ENCODE measurements at places on chromosomes 1 and 21.
A peak's percentile ranks its signal among the peaks of the same experiment; 100 is the strongest.

- DNase-seq, result peak; percentile 68
These were observed 54.1 kb upstream of the SAMD11 start for GRCh38 chr1:869499-870244.

- no peak for DNase-seq
These were observed 33.3 kb upstream of the PGBD5 start for GRCh38 chr1:230459465-230459864.

GRCh38 chr1:178973652-178974101 is 52.0 kb upstream of the FAM20B start:
- DNase-seq, result no peak

DNA sequence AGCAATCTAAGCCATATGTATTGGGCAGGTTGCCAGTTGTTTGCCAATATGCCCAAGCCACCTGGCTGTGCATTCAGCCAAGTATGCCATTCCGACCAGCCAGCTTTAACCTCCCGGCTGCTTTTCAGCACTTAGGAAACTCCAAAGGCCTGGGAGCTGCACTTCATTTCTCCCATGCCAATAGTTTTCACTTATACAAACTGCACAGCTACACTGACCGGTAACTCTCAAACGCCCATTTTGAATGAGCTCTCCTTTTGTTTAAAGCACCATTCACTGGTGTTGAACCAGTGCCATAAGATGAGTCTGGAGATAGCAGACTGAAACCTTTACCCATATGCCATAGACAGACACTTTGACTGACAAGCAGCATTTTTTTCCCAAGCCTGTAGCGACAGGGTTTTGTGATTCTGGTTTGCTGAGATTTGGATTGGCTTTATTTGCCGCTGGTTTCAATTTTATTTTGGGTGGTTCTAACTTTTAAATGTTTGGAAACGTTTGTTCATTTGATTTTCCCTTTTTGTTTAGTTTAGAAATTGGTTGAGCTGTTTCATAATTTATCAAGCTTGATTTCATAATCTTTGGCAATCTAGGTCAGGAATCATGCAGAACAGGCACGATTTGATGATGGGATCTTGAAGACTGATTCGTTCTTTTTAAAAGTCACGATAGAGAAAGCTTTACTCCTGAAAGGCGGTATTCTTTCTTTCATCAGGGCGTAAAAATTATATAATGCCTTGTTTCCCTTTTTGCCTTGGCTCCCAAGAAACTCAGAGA is 144.6 kb downstream of the NFIA start:
- no peak for DNase-seq

- DNase-seq, result no peak
These were observed 63.4 kb upstream of the NEK2 start for GRCh38 chr1:211738691-211739301.

DNA sequence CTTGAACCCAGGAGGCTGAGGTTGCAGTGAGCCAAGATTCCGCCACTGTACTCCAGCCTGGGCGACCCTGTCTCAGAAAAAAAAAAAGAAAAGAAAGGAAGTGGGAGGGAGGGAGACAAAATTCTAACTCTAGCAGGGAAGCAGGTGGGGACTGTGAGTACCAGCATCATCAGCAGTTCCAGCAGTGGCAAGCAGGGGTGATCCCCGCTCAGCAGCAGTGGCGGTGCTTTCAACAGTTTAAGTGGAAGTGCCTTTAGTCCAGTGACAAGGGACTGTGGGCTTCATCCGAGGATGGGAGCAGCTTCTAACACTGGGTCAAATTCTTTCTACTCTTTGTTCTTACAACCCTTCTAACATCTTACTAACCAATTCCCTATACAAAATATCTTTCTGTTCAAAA is 858.1 kb upstream of the ADAMTS5 start:
- no peak for DNase-seq

DNA sequence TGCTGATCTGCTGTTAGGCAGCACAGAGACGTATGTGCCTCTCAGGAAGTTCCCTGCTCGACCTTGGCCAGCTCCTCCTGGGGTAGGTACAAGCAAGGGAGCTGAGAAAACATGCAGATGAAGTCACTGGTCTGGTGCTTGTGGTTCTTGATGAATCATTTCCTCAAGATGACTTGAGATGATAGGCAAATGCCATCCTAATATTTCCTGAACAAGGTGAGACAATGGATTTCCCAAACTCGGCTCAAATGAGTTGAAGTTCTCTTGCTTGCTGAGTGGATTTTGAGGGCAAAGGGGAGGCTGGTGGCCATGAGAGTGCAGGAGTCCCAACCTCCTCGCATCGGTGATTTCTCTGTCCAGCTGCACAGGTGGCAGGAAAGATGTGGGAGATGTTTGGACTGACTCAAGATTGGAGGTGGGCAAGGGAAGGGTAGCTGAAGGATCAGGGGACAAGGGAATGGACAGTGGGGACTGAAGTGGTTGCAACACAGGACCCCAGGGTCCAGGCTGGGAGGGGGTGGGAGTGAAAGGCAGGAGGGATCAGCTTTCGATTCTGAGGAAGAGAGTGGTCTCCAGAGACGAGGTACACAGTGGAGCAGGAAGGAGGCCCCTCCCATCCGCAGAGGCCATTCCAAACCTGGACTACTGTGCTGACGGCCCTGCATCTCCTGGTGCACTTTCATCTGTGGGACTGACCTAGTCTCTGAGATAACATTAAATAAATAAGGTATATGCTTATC is 63.9 kb downstream of the CAPN2 start:
- DNase-seq, result peak; percentile 9

DNA sequence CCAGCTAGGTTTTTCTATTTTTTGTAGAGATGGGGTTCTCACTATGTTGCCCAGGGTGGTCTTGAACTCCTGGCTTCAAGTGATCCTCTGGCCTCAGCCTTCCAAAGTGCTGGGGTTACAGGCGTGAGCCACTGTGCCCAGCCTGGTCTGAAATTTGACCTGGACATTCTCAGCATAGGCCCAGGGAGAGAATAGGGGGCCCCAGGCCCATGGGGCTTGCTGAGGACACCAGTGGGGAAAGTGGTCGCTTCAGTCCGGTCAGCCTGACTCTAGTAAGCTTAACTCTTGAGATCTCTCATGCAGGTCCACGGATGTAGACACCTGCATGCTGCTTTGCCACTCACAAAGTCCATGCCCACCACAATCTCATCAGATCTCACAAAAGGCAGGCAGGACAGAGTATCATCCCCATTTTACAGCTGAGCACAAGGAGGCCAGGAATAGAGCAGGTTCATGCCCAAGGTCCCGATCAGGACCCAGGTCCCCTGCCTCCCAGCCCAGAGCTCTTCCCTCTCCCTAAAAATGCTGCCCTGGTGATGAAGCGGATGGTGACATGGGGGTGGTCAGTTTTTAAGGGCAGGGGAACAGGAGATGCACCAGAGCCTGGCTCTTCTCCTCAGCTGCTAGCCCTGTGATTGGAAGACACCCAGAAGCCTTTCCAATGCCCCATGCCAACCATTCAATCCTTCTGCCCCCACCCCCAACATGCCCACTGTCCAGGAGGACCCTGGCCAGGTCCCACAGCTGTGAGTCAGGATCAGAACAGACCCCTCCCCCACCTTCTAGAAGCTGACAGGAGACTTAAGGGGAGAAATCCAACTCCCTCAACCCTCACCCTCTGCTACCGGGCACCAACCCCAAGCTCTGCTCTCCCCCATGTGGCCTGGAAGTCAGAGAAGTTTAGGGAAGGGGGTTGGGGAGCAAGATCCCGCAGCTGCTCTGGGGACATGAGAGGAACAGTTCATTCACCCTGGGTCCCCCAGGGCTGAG is 1.8 kb downstream of the FHL3 start:
- DNase-seq, result no peak

- no peak for DNase-seq
These were observed 25.7 kb upstream of the NBL1 start for GRCh38 chr1:19618428-19618827.

GRCh38 chr1:113438505-113439276 is 48.4 kb downstream of the MAGI3 start:
- DNase-seq, result no peak

DNA sequence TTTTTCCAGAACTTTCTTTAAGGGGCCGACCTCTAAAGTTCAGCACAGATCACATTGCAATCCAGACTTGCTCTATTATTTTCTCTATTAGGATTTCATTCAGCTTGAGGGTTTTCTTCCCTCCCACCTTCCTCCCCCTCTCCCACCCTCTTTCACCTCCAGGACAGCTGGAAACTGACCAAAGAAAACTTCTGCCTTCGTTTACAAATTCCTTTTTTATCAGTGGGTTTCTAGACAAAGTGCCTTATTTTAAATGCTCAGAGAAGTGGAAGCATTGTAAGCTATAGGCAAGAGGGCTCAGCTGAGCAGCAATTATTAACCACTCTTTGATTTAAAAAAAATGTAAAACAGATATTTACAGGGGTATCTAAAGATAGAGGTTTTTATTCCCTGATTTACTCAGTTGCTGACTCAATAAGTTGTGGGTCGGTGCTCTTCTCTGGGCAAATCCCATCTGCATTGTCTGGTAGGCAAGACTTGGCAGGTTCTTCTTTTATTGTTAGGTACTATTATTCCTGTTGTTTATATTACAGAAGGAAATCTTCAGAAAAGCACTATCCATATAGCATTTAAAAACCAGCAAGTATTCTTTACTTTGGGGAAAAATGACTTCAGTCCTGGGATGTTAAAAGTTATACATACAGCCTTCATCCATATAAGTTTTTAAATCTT is 277.0 kb upstream of the C1orf105 start:
- DNase-seq, result no peak

DNA sequence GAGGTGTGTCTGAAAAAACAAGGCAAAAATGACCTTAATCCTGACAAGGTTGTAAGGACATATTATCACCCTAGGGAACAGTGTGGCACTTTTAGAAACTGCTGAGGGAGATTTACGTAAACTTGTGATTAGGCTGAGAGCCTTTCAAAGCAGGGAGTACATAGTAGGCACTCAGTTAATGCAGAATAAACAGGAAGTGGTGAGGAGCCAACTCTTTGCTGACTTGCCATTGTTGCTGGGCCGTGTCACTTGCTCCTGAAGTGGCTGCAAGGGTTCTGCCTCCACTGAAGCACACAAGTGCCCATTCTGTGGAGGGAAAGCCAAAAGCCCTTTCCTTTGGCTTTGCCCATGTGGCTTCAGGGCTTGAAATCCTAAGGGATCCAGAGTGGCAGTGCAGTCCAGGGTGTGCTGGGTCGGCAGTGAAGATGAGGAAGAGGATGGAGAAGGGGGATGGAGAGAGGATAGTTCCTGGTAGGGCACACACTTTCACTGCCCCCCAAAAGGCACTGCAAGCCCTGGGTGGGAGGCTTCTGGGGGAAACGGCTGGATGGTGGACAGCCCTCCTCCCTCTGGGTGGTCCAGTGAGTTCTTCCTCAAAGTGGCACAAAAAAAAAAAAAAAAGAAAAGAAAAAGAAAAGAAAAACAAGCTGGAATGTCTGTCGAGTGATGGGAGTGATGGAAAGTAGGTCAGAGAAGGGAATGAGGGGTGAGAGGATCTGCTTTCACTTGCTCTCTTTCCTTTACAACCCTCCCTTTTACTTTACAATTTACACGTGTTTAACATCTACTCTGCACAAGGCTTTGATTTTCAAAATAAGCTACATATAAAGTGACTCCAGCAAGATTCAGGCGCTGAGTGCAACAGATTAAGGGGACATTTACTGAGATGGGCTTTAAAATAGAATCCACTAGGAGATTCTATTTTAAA is 13.7 kb upstream of the RHEX start:
- no peak for DNase-seq

DNA sequence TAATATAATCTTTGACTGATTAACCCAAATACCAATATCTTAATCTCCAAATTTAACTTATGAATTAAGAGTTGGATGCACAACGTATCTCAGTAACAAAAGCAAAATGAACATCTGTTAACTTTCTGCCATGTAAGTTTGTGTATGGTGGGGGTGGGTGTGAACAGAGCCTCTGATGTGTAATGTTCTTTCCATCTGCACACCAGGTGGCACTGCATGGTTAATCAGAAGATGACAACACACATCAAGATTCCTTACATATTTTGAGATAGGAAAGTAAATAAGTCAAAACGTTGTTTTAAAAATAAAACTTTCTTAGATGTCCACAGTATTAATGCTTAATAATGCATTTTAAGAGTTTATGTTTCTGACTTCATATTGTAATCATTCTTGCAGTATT is 251.9 kb downstream of the DPYD start:
- DNase-seq, result no peak

- DNase-seq, result no peak
These were observed 13.7 kb upstream of the TMEM51 start for GRCh38 chr1:15139654-15140350.

DNA sequence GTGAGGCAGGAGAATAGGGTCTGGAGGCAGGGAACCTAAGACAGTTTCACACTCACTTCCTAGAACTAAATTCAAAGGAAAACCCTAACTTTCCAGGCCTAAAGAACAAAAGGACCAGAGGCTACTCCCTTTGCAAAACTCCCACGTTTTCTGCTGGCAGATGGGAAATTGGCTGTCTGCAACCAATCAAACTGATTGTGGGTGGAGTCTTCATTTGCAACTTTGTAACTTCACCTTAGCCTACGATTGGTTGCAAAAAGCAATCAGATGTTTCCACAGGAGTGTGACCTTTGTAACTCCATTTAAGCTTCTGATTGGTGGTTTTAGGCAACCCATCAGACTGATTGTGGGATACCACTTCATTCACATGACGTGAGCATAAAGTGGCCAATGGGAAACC is 19.7 kb upstream of the GNG4 start:
- DNase-seq, result no peak

DNA sequence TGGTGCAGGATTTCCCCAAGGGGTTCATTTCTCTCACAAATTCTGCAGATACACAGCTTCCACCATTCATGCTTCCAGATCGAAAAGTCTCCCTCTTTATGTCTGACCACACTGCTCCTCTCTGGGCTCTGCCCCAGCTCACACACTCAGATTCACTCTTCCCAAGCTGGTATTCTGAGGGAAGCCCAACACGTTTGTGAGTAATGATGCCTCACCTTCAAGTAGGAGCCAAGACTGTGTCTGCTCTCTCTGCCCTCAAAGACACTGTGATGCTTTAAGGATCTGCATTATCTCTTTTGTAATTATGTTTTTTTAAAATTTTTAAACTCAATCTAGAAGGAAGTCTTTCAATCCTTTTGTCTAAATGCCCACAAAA is 19.8 kb downstream of the PRAMEF11 start:
- no peak for DNase-seq

DNA sequence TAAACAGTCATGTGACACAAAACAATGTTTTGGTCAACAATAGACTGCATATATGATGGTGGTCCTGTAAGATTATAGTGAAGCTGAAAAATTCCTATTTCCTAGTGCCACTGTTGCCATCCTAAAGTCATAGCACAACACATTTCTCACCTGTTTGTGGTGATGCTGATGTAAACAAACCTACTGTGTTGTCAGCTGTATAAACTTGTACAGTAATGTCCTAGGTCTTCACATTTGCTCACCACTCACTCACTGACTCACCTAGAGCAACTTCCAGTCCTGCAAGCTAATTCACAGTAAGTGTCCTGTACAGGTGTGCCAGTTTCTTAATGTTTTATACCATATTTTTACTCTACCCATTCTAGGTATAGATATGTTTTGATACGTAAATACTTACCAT is 326.1 kb upstream of the USP24 start:
- DNase-seq, result no peak

DNA sequence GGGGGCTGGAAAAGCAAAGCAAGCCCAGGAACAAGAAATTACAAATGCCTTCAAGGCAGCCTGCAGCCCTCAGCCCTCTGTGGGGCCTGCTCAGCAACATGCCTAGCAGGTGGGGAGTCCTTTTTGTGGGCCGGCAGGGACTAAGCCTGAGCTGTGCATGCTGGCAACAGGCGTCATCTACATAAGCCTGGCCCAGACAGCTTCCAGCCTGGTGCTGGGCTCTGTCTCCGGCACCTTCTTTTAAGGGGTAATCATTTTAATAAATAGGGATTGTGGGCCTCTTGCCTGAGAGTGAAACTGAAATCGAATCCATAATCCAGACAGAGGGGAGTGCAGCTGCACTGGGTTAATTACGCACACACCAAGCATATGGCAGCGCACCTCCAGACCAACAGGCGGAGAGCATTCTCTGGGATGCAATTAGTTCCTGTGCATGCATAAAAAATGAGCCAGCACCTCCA is 96.6 kb downstream of the DDX20 start:
- DNase-seq, result no peak

Measured in stimulated activated CD8-positive, alpha-beta memory T cell treated with anti-CD3 and anti-CD28 coated beads, Interleukin-15, amount 100 ng/mL, for 1 hour (primary cell).